ENCODE measurements at places on chromosomes 5 and 9. TPM values are rescaled to one million over a fixed set of nuclear protein-coding genes. Genes with fewer than 3 reads are reported as not detected.

Gene SEMA5A
- not detected for total RNA-seq

Gene MOB3B
- total RNA-seq: 7.3 TPM

Gene NEURL1B
- total RNA-seq: 0.12 TPM

Gene ZNF300
- total RNA-seq: 8.1 TPM

Gene SLC36A2
- not detected for total RNA-seq

Gene ARL14EPL
- total RNA-seq: not detected

Gene MED22
- 56.9 TPM for total RNA-seq

Gene FRMD3
- total RNA-seq: 0.49 TPM

Gene GRXCR2
- not detected for total RNA-seq

Gene CDKN2A
- total RNA-seq: 11.7 TPM

Gene SPATA31A3
- total RNA-seq: not detected

Data from B cell (primary cell).